ENCODE measurements at places on chromosomes 12 and 14.

GRCh38 chr14:94636744-94637412 is 24.7 kb downstream of the SERPINA3 start:
- DNase-seq, result no peak

GRCh38 chr12:124560146-124560890 is 7.1 kb downstream of the NCOR2 start:
- no peak for DNase-seq

- DNase-seq, result peak; percentile 94
Measured at GRCh38 chr12:91098941-91099340, 12.4 kb downstream of the LUM start.

GRCh38 chr14:75860561-75861160 is 121.1 kb downstream of the TGFB3 start:
- no peak for DNase-seq

DNA sequence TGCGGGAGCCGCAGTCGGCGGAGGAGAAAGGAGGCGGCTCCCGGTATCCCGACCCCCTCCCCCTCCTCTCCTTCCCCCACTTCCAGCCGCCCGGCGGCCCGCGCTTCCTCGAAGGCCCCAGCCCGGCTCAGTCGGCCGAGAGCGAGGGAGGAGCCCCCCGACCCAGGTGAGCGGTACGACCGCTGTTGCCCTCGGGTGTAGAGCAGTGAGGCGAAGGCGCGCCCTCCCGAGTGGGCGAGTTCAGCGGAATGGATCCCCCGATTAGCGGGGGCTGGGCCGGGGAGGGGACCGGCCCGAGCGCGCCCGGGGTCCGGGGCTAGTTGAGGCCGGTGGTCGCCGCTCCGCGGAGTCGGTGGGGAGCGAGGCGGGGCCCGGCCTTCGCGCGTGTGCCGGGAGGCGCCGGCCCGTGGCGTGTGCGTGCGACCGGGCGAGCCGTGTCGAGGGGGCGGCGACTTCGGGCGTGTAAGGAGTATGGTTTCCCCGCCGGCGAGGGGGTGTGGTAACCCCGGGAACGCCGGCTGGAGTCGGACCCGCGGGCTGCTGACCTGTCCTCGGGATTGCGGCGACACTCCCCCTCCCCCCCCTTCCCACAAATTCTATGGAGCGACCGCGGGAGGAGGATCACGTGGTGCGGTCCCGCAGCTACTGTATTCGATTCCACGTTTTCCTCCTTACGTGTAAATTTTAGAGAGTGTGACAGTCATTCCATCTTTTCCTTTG is 501 bp downstream of the RIMKLB start:
- no peak for DNase-seq

- no peak for DNase-seq
Measured at GRCh38 chr12:49010092-49010668, 8.4 kb downstream of the PRKAG1 start.

DNA sequence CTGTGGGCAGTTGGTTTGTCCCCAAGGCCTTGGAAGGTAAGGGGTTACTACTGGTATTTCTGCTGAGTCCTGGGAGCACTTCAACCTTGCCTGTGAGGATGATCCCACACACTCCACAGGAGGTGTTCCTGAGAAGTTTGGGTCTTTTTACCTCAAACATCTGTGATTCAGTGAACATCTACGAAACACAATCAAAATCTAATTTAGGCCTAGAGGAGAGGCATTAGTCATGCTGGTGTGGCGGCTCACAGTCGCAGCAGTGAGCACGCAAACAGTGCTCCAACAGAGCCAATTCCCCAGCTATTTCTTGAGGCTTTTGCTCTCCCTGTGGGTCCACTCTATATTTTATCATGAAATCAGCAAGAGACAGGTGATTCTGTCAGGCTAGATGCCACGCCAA is 107.6 kb downstream of the APAF1 start:
- no peak for DNase-seq

- DNase-seq, result no peak
Measured at GRCh38 chr12:126742241-126742641, 1524.7 kb upstream of the TMEM132C start.
